Stimulated activated CD8-positive, alpha-beta memory T cell treated with anti-CD3 and anti-CD28 coated beads, Interleukin-7, amount 100 ng/mL, for 48 hours (primary cell): ENCODE measurements at places on chromosomes 16 and 17.

DNA sequence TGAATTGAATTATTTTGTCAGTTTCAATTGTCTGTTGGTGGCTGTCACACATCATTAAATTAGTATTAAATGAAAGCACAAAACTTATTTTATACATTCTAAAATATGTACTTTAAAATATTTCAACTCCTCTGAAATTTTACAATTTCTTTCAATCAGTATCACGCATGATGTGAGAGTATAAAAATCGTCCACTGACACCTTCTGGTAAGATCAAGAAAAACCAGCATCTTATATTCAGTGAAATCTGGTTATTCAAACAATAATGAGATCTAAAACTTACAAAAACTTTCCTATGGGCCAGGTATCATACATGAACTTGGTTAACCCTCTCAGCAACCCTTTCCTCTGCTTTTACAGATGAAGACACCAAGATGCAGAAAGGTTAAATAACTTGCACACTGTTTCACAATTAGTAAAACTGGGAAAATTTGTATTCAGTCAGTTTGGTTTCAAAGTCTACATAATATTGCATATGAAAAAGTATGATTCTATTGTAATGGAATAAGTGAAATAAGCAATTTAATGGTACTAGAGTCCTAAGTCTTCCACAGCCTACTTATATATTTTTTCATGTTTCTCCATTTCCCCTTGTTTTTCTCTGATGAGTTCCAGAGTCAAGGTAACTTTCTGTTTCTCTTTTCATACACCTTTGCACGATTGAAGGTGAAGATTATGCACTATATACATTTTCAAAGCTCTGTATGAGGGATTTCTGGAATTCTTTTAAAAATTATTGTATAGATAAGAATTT, 58.7 kb downstream of the EFCAB5 start:
- DNase-seq = no peak

DNA sequence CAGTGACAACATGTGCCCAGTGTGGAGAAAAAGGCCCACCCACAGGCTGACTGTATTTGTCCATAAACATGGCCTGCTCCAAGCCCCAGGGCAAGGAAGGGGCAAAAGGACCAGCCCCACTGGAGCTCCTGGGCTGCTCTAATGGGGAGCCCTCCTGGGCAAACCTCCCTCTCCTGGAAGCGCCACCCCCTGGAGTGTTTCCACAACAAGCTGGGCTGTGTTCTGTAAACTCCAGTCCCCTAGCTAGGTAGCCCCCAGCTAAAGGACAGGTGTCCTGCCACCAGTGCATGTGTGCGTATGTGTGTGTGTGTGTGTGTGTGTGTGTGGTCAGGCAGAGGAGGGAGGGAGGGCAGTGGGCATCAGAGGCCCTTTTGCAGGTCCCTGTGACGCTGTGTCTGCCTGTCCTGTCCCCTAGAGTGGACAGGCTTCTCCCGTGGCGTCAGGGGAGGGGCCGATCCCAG, 11.3 kb upstream of the STAC2 start:
- no peak for DNase-seq

- DNase-seq = no peak
Observed at GRCh38 chr16:88939972-88940861, 36.8 kb downstream of the CBFA2T3 start.

GRCh38 chr17:13728781-13729180, 127.1 kb upstream of the HS3ST3A1 start:
- DNase-seq = no peak

- DNase-seq = no peak
Observed at GRCh38 chr17:68102318-68102758, 66.8 kb downstream of the KPNA2 start.
